Stimulated activated CD4-positive, alpha-beta T cell treated with anti-CD3 and anti-CD28 coated beads, Interleukin-15, amount 100 ng/mL, for 1 hour (primary cell): ENCODE measurements at places on chromosomes 7 and 10.

- DNase-seq: no peak
These were observed 16.4 kb downstream of the ING3 start for GRCh38 chr7:120966961-120967360.

DNA sequence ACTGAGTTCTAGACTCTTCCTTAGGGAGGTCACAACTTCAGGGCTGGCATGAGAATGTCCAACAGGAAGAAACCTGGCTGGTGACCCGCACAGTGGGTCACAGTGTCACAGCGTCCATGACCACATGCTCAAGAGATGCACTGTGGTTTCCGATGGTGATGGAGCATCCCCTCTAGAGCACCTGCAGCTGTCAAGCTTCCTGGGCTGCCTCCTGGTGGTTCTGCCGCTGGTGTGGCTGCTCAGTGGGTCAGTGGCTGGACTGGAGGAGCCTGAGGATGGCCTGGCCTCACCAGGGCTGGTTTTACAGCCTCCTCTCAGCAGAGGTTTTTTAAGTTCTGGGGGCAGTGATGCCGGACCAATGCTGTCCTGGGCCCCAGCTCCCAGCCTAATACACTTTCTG, 149.3 kb downstream of the SH3PXD2A start:
- DNase-seq: no peak

GRCh38 chr10:102274062-102274461, 28.7 kb downstream of the GBF1 start:
- no peak for DNase-seq

DNA sequence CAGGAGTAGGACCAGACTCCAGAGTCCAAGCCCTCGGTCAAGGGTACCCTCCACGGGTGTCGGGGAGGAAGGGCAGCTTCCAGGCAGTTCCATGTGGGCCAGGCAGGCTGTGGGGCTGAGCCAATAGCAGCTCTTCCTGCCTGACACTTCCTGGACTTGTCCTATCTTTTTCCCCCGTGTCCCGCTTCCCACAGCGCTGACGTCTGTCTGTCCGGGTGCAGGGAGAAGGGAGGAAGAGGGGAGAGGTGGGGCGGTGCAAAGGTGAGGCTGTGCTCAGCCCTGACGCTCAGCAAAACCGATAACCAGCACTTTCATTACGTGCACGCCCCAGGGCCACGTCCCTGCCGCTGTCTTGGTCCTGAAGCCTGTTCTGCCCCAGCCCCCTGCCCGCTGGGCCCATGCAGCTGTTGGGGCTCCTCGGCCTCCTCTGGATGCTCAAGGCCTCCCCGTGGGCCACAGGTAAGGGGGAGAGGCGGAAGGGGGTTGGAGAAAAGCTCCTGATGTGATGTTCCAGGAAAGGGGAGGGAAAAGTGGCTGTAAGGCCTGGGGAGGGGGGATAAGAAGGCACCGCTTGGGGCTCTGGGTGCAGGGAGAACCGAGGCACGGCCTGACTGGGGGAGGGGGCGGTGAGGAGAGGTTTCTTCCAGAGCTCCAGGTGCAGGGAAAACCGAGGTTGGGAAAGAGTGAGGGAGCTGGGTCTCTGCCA, at the start of gene MUC3A:
TSS of gene MUC3A (plus strand) at position 308 of the 706 bp plus-strand sequence. CDS start at position 399, 91 bp downstream.
- DNase-seq: no peak

DNA sequence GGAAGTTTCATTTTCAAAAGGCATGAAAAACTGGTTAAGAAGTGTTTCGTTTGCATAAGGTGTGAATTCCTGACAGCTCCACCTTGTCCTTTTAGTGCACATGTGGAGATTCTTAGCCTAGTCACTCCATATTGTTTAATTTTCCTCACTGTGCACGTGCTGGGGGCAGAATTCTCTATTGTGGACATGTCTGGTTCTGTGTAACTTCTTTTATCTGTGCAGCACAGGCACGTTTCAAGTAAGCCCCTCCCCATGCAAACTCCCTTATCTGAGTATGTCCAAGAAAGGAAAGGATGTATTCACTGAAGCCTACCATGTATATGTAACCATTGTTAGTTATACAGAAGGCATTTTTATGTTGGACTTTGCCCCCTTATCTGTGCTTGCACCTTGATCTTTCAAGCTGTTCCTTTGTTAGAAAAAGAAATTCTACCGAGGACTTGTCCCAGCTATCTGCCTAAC, 1346.3 kb downstream of the REEP3 start:
- no peak for DNase-seq

DNA sequence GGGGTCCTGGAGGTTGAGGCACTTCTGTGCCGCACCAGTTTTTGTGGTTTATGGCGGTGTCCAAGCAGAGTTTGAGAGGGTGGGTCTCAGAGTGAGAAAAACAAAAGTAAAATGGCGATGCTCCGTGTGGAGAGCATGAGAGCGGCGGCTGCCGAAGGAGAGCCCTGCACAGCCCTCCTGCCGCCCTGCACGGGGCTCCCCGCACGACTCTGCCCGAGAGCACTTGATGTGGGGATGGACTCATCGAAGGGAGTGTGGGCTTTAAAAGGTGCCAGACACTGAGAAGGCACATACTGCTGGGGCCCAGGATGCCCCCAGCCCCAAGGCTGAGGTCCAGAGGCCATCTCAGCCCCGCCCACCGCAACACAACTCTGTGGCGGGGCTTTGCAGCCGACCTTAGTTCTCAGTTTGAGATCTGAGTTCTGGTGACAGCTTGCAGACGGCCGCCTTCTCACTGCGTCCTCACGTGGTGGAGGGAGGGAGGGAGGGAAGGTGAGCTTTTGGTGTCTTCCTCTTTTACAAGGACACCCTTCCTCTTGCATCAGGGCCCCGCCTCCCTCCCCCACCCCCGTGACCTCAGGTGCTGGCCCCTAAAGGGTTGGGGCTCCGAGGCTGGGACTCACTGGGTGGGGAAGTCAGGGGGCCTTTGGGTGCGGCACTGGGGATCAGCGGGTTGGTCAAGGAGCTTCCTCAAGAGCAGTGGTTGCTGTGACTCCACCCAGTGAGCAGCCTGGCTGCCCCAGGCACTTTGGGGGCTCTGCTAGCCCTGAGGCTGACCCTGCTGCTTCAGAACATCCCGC, 69.1 kb downstream of the NKX6-2 start:
- no peak for DNase-seq

DNA sequence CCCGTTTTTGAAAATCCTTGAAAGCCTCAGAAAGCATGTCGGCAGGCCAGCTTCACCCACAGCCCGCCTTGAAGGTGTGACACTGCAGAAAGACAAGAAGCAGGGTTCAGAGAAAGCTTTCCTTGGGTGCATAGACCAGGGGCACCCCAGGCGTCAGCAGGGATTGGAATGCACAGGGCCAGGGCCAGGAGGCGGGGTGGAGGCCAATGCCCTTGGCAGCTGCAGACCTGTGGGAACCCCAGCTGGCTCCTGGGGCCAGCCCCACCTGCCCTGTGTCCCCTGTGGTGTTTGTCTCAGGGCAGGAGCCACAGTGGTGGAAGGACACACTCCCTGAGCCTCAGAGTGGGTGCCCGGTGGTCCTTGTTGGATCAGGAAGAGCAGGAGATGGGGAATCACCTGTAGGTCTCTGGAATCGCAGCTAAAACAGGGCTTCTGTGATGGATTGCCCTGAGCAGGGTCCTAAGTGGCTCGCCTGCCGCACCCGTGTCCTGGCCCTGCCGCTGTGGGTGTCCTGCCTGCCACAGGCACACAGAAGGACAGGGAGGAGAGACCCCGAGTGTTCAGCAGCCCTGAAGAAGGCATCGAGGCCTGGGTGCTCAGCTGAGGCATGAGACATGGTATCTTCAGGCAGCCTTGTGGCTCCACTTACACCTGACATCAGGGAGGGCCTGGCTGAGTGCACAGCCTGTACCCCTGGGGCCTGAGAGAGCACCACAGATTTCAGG, 32.5 kb downstream of the ANXA8 start:
- DNase-seq: no peak

GRCh38 chr10:48577158-48577557, 27.7 kb downstream of the ARHGAP22 start:
- no peak for DNase-seq

DNA sequence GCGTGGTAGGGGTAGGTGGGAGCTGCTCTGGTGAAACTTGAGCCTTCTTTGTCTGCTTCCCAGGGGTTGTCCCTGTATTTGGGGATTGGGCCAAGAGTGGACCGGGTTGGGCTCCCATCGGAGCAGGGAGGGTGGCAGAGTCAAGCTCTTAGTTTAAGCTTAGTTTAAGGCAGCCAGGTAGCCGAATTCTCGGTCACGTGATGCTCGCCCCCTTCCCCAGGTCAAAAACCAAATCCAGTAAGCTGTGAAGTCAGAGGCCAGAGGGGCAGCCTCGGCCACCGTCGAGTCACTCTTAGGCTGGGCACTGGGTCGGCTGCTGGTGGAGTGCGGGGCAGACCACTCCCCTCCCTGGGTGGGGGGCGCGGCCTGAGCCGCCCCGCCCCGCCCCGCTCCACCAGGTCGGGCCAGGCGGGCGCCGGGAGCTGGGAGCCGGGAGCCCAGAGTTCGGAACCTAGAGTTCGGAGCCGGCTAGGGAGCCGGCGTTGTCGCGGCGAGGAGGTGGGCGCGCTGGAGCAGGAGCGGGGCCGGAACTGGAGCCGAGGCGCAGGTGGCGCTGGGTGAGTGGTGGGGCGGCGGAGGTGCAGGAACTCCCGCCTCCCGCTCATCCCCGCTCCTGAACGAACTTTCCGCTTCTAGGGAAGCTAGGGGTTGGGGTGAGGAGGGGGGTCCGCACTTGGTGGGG, 2.8 kb upstream of the LZTS2 start:
- no peak for DNase-seq

- DNase-seq: no peak
These were observed 123.6 kb downstream of the ATXN7L1 start for GRCh38 chr7:105752671-105753275.

GRCh38 chr10:52598936-52599335, 173.6 kb downstream of the MBL2 start:
- no peak for DNase-seq

GRCh38 chr10:68594405-68594804, 34.3 kb downstream of the TET1 start:
- DNase-seq: no peak

DNA sequence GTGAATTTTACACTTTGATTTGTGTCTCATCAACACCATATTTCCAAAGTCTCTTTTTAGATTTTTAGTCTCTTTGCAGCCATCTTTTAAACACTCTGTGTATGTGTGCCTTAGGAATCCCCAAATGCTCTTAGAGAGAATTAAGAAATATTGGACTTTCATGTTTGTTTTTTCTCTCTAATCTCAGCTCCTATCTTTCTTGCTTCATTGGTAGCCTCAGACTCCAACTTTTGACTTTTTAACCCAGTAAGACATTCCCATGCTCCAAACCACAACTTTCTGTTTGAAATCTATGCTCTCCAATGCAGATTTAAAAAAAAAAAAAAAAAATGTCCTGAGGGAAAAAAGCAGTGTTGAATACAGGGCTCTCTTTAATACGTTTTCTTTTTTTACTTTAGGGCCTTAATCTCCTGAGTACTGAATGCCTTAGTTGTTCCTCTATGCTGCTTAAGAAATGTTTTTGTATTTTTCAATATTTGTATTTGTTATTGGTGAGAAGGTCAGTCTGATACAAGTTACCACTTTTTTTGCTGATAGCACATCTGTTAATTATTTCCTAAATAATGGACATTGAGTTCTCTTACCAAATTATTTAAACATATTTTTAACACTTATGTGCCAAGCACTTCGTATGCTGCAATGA, 489.9 kb downstream of the NXPH1 start:
- no peak for DNase-seq

GRCh38 chr7:133846203-133846945, 280.8 kb upstream of the LRGUK start:
- DNase-seq: no peak

DNA sequence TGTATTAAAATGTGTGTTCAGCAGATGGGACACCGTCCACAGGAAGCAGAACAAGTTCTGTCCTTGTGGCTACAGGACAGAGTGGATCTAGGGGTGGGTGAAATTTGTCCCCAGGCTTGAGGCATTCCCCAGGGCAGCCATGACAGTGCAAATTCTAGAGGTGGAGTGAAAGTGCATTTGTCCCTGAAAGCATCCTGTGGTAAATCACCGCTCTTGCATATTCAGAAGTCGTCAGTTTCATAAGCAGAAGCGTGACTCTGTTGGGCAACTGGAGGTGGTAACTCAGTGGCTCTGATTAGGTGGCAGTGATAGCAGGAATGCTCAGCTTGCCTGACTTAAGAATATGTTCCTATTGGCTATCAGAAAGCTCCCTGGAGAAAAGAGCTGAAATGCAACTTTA, 96.6 kb downstream of the SNX10 start:
- DNase-seq: no peak

DNA sequence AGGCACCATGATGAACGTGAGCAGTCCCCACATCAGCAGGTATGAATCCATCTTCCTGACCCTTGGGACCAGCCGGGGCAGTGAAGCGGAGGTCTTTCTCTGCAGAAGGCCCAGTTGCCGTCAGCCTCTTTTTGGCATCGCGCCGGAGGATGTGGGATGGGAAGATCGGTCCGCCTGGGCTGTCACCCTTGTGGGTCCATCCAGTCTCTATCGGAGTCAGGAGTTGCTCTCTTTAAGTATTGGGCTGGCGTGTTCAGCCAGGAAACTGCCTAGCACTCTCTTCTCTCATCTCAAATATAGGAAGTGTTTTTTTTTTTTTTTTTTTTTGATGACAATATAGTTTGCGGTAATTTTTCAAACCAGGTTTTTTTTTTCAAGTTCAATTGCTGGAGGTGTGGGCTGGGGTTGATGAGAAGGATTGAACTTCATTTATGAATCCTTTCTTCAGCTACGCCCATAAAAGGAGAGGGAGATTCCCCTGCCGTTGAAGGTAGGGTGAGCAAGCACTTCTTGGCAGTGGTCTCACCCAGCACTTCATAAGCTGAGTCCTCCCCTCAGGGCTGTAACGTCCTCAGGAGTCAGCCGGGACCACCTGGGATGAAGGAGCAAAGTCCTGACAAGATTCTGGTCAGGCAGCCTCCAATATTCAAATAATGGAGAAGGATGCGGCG, at the start of gene IL2RA:
TSS of gene IL2RA (minus strand) at position 267 of the 671 bp plus-strand sequence. CDS start at position 51, 216 bp downstream.
- DNase-seq: no peak

- no peak for DNase-seq
These were observed 240.2 kb downstream of the ADAM12 start for GRCh38 chr10:126147866-126148587.

GRCh38 chr7:23107781-23108180, 2.2 kb downstream of the KLHL7 start:
- no peak for DNase-seq

DNA sequence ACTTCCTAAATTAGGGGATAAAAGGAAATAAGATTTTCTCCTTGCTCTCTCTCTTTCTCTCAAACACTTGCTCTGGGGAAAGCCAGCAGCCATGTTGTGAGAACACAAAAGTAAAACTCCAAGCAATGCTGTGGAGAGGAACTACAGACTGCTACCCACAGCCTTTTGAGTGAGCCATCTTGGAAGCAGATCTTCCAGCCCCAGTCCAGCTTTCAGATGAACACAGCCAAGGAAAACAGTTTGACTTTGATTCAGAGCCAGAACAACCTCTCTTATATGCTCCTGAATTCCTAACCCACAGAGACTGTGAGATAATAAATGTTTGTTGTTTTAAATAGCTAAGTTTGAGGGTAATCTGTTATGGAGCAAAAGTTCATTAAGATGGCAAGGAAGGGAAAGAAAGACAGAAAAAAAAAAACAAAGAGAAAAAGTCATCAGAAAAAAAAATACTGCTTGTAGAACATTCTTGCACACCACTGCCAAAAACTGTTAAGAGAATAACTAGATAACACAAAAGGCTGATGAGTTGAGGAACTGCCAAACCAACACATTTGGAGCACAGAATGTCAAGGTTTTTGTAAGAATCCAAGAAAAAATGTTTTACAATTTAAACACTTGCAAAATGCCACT, 20.9 kb upstream of the PRKAR2B start:
- no peak for DNase-seq
